Stimulated activated CD8-positive, alpha-beta memory T cell treated with anti-CD3 and anti-CD28 coated beads, Interleukin-7, amount 100 ng/mL, for 48 hours (primary cell): ENCODE measurements at places on chromosomes 1 and 21.

- DNase-seq = no peak
These were observed 164.9 kb downstream of the RERE start for GRCh38 chr1:8652467-8653046.

DNA sequence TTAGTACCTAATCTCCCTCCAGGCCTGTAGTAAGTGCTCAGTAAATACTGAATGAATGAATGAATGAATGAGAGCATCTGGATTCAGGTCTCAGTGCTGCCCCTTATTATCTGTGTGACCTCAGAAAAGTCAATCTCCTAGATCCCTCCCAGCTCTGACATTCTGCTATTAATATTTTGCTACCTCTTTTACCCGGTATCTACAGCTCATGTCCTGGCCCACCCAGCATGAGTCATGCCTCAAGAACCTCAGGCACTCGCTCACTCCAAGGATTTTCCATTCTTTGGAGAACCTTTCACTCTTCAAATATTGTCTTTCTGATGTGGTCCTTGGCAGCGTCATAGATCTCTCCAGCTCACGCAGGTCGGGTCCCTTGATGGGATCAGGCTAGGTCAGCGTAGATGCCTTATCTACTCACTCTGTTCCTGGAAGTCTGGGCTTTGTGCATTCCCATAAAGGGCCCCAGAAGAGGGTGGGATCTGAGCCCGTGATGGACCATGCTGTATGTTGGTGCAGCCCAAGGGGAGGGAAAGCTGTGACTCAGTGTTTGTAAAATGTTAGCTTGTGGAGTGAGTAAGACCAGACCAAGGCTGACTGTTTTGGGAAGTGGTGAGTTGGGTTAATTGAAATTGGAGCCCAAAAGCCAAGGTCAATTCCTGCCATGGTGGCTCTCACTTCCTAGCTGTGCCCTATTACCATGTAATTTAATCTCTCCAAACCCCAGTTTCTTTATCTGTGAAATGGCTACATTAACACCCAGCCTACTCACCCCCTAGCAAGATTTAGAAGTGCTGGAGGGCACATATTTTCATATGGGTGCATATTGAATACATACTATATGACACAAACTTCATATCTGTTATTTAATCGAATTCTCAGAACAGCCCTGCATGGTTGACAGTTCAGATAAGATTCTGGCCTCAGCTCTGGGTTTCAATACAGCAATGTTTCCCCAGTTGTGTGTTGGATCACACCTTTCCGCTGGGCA, 214.1 kb upstream of the USP24 start:
- DNase-seq = no peak

DNA sequence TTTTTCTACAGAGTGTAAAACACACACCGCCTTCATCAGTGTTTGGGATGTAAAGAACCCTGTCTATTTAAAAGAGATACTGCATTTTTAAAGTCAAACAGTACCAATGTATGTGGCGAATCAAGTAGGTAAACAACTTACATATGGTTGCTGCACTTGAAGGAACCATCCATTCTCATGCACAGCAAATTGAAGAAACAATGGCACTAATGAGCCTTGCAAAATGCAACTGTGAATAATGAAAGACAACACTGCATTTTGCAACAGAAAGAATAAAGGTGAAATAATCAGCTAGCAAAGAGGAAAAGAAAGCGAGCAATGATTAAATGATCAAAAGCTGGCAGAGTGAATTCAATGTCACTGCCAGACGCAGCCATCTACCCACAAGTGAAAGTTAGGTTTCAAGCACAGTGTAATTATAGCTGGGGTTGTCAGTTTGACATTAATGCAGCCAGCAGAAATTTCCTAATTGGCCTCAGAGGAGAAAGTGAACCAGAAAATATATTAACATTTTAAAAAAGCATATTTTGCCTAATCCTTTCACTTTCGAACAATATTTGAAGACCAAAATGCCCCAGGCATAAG, 10.9 kb upstream of the BARHL2 start:
- DNase-seq = no peak

- DNase-seq = no peak
These were observed 86.1 kb upstream of the CD1D start for GRCh38 chr1:158094571-158094970.

DNA sequence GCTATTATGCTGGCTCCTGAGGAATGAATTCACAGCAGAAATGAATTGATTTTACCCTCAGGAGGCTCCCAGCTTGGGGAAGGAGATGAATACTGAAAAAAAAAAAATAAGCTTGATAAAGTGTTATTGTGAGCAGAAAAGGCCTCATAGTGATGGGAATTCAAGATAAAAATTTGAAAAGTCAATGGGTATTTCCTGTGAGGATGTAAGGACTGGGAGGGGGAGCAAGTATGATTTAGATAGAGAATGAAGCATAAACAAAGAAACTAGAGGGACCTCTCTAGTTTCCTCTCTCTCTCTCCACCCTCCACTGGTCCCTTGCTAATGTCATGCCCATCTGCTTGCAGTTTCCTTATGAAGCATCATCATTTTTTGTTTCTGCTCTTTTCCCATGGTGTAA, 439.0 kb upstream of the PLXNA2 start:
- no peak for DNase-seq

GRCh38 chr1:246270236-246270635, 236.8 kb downstream of the SMYD3 start:
- DNase-seq = no peak

- no peak for DNase-seq
These were observed 32.0 kb downstream of the RNF2 start for GRCh38 chr1:185077374-185077773.

- DNase-seq = no peak
These were observed at the start of gene RGS18 for GRCh38 chr1:192158181-192158580. Gene RGS18 (plus strand): TSS chr1:192158462. CDS start chr1:192158638, 176 bp downstream.

GRCh38 chr1:44217809-44218410, 4.6 kb downstream of the DMAP1 start:
- peak; percentile 62 for DNase-seq
